CD4-positive, alpha-beta T cell treated with Interleukin-17A for 1 hour (primary cell): ENCODE measurements at places on chromosomes 13 and 19.

DNA sequence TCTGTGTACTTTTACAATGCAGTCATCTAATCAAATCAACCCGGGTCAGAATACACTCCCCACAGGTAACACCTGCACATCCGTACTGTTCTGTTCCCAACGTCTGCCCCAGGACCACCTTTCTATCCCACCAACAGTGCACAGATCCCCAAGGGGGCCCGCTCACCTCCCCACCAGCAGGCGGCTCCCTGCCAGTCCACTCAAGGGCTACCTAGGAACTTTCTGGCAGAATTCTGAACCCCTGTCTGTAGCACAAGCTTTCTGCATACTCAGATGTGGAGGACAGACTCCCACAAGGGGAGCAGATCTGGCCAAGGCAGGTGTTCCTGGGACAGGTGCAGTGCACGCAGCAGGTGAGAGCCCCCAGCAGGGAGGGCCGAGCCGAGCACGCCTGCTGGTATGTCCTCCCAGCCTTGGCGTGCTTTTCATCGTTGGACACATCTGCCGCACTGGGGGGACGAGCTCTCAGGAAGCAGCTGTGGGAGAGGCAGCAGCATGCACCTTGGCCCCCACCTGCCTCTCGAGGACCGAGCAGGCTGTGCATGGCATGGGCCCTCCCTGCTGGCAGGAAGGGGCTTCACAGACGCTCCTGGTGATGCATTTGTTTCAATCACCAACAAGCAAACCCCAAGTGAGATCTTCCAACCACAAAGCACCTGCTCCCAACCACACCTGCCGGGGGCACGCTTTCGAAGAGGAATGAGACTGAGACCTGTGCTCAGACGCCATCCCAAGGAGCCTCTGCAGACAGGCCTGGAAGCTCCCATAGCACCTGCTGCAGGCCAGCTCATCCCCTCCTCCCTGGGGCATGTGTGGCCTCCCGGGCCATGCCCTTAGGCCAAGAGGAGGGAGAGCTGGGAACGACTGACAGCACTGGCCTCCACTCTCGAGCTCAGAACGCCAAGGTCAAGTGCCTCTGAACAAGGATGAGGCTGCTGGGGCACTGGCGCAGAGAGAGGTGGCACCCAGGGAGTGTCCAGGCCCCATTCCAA, 35.9 kb downstream of the RAB20 start:
- no peak for DNase-seq

DNA sequence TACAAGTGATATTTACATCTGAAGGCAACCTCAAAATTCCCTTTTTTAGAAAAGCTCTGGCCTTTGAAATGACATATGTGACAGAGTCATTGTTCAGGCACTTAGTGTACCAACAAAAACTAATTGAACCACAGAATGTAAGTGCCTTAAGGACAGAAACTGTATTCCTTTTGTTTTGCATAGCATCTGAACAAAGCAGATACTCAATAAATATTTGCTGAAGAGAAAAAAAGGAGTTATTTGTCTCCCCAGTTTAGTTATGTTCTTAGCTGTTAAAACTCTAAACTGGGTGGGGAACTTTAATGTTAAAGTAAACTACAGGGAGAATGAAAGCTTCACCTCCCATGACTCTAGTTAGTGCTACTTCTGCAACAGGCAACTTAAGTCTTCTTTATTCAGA, 56.8 kb upstream of the KLF5 start:
- DNase-seq, result no peak

- no peak for DNase-seq
Measured at GRCh38 chr13:113881614-113882266, 17.9 kb upstream of the GAS6 start.

DNA sequence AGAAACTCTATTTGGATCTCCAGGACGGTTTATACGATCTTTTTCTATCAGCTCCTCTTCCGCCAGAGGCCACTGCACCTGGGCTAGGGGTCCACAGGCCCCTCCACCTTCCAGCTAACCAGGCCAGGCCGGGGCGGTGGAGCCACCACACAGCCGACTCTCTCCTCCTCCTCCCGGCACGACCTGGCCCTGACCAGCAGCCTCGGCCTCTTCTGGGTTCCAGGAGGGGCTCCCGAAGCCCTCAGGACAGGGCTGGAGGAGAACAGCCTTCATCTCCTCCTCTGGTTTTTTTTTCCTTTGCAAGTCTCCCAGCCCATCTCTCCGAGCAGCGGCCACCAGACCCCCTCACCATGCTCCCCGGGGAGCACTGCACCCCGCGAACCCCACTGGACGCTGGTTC, 17.1 kb downstream of the DPF1 start:
- DNase-seq, result no peak

GRCh38 chr19:52398081-52398441, 412 bp downstream of the ZNF528 start:
- no peak for DNase-seq

- DNase-seq, result no peak
Measured at GRCh38 chr19:28514166-28514565, 698.8 kb downstream of the UQCRFS1 start.

DNA sequence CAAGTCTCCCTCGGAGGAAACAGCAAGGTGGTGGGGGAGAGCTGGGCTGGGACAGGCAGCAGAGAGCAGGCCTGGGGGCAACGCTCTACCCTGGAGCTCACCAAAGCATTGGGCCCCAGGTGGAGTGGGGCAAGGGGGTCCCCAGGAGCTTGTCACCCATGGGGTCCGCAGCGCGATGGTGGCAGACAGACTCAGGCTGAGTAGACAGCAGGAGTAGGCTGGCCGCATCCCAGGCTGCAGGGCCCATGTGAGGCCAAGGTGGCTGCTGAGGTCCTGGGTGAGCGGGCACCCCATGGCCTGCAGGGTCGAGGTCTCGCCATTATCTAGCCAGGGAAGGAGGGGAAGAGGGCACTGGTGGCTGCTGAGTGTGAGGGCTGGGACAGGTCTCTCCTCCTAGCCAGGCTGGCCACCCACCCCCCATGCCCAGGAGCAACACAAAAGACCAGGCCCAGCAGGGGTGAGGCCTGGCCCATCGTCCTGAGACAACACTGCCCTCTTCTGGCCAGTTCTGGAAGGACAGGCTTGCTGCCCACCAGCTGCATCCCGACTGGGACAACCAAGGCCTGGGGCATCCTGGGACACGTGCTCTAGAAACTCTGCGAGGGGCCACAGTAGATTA, 33.1 kb downstream of the CEBPG start:
- peak; percentile 76 for DNase-seq

- peak; percentile 70 for DNase-seq
Measured at GRCh38 chr19:49875857-49876421, 1.2 kb downstream of the AKT1S1 start.

GRCh38 chr13:33312150-33312860, 26.8 kb upstream of the STARD13 start:
- DNase-seq, result no peak

DNA sequence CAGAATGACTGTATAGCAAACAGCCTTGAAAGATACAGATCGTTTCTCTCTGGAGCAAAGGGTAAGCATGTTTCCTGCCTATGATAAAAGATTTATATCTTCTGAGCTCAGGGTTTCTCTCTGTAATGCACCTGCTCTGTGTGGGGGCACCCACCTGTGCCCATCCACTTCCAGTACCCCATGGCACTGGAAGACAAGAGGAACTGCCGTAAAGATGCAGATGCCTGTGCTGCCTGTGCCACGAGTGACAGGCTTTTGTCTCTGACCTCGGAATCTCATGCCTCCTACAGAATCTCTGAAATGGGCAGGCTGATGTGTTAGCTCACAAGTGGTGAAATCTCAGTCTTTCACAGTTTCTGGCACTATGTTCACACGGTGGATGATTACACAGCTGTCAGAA, 50.3 kb upstream of the ATP11A start:
- no peak for DNase-seq

GRCh38 chr19:33100894-33101644, 20.1 kb downstream of the GPATCH1 start:
- no peak for DNase-seq

DNA sequence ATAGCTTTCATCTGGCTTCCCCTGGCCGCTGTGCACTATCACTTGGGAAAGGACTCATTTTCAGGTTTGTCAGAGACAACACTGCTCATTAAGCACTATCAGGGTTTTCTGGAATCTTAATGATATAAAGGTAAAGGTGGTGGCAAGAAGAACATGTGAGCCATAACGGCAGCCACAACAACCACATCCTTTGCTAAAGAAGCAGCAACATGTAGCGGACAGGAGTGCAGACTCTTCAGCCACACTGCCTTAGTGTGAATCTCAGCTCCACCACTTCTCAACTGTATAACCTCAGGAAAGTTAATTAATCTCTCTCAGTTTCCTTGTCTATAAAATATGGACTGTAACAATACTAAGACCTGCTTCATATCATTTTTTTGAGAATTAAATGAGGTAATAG, 24.1 kb upstream of the MIR17HG start:
- DNase-seq, result peak; percentile 23

DNA sequence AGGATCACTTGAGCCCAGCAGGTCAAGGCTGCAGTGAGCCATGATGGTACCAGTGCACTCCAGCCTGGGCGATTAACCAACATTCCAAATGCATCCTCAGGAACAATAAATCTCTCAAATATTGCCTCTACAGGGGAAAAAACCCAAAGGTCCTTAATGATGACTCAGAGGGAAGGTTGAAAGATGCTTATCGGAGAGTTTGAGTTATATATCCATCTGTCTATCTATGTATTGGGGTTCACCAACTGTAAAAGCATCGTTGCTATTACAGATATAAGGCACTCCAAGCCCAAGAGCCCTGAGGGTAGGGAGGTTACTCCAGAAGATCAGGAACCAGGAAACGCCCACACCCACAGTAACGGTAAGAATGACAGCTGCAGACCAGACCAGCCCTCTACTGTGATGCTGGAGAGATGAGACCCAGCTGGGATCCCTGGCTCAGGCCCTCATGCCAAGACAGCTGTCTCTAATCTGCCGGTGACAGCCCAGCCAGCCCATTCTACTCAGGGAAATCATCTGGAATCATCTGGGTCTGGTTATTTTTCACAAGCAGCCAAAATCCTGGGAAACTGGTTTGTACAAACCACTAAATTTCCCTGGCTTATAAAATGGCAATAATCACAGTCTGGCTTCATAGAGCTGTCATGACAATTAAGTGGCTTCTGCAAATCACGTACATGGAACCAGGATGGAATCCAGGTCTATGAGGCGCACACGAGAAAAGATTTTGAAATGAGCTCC, 23.8 kb downstream of the TEX101 start:
- no peak for DNase-seq

DNA sequence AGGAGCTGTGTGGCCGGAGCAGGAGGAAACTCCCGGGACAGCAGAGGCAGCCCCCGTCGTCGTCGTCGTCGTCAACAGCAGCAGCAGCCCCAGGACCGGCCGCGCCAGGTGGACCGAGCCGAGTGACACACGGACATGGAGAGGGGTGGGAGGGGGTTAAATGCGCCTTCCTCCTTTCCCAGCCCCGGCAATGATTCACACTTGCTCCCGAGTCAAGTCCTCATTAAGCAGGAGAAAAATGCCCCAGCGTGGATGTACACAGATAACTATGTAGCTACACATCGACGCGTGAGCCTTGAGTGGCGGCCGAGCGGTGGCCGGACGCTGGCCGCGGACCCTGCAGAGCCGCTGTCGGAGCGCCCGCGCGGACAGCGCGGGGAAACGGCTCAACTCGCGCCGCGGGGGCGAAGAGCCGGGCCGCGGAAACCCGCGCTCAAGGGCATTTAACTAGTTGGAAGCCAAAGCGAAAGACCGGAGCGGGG, 645 bp downstream of the UBL3 start:
- peak; percentile 49 for DNase-seq

DNA sequence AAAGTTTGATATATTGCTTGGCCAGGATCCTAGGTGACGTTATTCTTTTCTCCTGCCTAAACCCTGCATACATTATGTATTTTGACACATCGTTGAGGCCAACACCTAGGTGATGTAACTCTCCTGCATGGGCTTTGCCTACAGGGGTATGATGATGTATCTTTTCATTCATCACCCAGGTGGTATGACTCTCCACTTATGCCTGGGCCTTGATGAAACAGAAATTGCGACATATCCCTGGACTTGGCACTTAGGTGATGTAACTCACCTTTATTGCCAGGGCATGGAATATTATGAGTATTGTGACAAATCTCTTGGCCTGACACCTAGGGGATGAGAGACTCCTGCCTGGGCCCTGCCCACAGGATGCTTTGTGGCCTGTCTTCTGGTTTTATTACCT, 18.5 kb upstream of the ZNF681 start:
- no peak for DNase-seq
